Dorsolateral prefrontal cortex (tissue), 122 donors: ENCODE measurements at places on chromosomes 11 and 22.

- DNase-seq, result no peak
Observed at GRCh38 chr11:86144846-86145245, 76.0 kb upstream of the PICALM start.

GRCh38 chr11:118996926-118997626 lies 862 bp upstream of the CENATAC start:
- no peak for DNase-seq

DNA sequence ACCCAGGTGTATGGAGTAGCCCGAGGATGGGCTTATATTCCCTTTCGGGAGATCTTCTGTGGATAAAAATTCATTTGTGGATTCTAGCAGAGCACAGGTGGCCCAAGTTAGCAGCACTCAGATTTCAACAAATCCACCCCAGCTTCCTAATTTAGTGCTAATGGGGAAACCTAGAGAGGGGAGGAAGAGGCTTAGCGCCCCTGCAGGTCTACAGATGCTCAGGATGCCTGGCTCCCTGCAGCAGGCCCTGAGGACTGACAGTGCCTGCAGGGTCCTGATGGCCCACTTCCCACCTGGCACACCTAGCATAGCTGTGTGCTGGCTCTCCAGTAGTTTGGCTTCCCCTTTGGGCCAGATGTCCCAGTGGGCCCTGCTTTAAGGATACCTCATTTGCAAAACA lies 6.5 kb downstream of the DGAT2 start:
- no peak for DNase-seq

GRCh38 chr11:42967653-42968052 lies 344.1 kb upstream of the API5 start:
- no peak for DNase-seq

- no peak for DNase-seq
Observed at GRCh38 chr11:104570078-104570701, 328.1 kb downstream of the CASP12 start.

DNA sequence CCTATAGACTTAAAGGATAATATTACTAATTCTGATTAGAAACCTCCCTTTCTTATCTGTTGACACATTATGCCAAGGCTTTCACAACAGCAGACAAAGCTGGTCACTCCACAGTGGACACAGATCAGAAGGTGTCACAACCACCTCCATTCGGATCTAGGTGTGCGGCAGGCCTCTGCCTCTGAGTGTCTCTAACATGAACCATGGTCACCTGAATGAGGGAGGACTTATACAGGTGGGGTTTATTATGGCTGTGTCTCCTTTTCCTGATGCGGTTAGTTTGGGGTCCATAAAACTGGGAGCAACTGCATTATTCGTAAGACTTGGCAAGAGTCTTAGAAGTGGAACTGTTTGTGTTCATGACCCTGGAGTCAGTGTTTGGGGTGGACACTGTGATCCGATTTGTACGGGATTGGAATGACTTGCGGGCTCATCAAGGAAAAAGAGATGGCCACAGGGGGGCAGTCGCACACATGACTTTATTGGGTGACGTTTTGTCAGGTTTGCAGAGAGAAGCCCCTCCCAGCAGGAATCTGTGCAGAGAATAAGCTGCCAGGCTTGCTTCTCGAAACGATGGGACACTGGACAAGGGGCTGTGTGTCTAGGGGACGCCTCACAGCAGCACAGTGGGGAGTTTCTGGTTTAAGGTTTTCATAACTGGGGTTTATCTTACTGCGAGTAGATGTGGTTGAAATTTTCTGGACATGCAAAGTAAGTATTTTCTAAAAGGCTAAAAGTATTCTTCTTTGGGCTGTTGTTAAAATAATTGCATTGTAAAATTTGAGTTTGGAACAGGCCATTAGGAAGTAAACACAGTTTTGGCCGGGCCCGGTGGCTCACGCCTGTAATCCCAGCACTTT lies 90.6 kb downstream of the GAB4 start:
- DNase-seq, result peak; percentile 61

GRCh38 chr22:36730176-36730858 lies 26.8 kb upstream of the CACNG2 start:
- DNase-seq, result no peak
